NB4 (cell line): ENCODE measurements at places on chromosomes 12 and 14.

- DNase-seq = no peak
Measured at GRCh38 chr14:79656496-79656895, 554.8 kb downstream of the DIO2 start.

- no peak for DNase-seq
Measured at GRCh38 chr12:130524759-130525158, 187.1 kb downstream of the PIWIL1 start.

DNA sequence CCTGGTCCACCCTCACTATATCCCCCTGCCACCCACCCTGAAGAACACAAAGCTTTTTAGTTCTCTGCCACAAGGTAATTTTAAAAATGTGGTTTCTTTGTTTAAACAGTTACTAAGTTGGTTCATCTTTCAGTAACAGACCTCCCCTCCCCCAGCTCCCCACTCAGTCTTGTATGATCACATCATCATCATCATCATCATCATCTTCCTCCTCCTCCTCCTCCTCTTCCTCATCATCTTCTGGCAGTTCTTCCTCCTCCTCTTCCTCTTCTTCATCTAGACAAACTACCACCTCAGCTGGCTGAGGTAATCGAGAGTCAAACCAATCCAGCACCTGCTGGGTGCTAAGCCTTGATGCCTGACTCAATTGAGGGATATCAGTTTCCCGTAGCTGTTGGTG, 10.5 kb downstream of the HOMEZ start:
- DNase-seq = no peak

DNA sequence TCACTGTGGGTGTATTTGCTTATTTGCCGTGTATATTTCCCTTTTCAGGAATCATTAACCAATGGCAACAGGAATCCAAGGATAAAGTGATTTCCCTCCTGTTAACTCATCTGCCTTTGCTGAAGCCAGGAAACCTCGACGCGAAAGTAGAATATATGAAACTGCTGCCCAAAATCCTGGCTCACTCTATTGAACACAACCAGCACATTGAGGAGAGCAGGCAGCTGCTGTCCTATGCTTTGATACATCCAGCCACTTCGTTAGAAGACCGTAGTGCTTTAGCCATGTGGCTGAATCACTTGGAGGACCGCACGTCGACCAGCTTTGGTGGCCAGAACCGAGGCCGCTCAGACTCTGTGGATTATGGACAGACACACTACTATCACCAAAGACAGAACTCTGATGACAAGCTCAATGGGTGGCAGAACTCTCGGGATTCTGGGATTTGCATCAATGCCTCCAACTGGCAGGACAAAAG, 135.1 kb downstream of the SAMD4A start:
- no peak for DNase-seq

GRCh38 chr12:92032101-92032500, 113.5 kb downstream of the BTG1 start:
- DNase-seq = no peak

GRCh38 chr12:132380641-132381040, 51.3 kb upstream of the GALNT9 start:
- no peak for DNase-seq

DNA sequence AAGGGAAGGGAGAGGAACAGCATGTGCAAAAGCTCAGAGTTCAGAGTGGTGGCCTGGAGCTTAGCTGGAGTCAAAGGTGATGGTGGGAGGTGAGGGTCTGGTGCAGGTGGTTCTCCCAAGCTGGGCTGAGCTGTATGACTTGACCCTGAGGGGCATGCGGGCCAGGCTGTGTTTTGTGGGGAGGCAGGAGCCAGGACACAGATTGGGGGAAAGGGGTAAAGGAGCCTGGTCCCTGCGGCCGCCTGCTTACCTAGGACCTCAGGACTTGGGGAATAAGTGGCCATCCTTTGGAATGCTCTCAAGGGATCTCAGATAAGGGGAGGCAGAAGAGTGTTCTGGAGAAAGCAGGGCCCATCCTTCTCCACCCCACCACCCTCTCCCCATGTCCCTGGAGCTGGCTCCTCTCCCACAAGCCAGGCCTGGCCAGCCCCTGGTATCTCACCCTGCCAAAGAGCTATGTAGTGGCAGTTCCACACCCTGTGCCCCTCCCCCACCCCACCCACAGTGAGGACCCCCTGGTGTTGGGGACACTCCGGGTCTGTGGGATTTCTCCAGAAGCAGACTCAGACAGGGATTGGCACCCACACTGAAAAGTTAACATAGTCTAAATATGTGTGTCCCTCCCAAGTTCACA, 19.9 kb upstream of the CEP170B start:
- DNase-seq = no peak

GRCh38 chr12:2998789-2999264, 39.6 kb downstream of the TEAD4 start:
- peak; percentile 47 for DNase-seq

DNA sequence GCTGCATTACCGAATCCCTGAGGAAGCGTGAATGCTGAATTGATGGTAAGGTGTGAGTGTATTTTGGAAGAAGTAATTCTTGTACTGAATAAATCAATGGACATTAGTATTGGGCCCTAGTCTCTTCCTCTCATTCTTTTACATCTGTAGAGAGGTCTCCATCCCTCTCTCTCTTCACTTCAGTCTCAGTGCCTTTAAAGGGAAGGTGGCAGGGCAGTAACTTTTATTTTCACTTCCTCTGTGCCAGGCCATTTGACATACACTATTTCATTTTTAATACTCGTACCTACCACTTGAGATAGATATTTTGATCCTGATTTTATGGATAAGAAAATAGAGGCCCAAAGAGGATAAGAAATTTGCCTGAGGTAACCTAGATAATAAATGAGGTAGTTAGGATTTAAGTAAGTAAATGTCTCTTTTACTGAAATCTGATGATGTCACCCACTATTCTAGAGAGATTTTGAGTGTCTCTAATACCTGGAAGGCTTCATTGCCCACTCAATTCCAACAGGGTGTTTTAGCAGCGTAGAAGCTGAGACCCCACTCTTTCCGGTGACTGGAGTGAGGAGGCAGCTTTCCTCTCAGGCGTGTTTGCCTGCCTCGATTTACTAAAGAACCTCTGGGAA, 177.9 kb upstream of the PRICKLE1 start:
- no peak for DNase-seq

GRCh38 chr12:104737113-104737512, 221.0 kb downstream of the SLC41A2 start:
- DNase-seq = peak; percentile 31

- DNase-seq = no peak
Measured at GRCh38 chr12:130880411-130880885, 8.6 kb downstream of the RAN start.

DNA sequence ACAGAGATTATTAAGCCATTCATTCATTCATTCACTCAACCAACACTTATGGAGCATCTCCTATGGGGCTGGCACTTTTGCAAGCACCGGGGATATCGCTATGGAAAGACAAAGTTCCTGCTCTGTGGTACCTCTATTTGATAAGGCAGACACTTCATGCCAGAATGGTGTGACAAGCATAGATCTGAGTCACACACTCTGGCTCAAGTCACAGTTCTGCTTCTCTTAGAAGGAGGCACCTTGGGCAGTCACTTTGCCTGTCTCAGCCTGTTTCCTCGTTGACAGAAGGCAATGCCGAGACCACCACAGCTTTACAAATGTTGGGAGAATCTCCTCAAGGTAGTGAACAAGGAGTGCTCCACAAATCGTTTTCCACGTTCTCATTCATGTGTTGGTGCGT, 205.2 kb downstream of the SLC41A2 start:
- no peak for DNase-seq

- no peak for DNase-seq
Measured at GRCh38 chr12:88793096-88793495, 212.8 kb upstream of the KITLG start.

DNA sequence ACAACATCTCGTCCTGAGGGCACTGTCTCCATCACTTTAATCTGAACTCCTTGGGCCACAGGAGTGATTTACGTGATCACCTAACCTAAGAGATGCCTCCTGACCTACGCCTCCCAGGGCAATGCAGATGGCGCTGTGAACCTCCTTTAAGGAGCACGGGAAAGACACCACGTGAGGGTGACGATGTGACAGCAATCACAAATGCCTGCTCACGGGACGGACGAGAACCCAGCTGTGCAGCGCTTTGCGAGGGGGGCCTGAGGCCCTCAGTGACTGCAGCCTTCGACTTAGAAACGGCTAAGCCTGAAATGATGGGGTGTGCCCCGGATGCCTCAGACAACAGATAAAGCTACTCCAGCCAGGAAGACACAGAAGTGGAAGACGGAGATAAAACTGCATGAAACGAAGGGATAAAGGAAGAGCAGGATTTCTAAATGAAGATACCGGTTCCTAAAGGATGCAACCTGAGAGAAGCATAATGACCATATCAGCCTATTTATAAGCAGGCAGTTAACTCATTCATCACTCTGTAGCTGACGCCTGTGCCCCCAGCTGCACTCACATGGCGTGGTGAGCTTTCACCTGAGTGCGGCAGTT, 13.9 kb upstream of the GOLGA3 start:
- DNase-seq = no peak

- no peak for DNase-seq
Measured at GRCh38 chr12:106097011-106097410, 41.7 kb downstream of the NUAK1 start.

DNA sequence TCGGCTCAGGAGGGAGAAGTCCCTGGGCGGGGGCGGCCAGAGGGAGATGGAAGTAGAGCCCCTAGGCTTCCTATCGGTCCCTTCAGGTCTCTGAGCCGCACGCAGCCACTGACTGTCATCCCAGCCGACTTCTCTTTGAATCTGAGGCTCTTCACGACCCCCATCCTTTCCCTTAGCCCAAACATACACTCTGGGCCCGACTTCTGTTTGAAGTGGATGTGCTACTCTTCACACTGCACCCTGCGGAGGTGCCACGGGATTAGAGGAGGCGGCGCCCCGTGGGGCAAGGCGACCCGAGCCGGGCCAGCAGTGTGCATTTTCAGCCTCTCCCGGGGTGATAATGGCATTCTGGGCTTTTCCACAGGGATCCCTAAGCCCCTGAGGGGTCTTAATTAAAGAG, 6.0 kb upstream of the DACT1 start:
- DNase-seq = no peak

GRCh38 chr14:47102472-47102871, 450.9 kb upstream of the RPL10L start:
- no peak for DNase-seq

- DNase-seq = no peak
Measured at GRCh38 chr12:24896171-24896570, 52.7 kb downstream of the BCAT1 start.

GRCh38 chr12:103657331-103657730, 70.3 kb downstream of the STAB2 start:
- no peak for DNase-seq

GRCh38 chr12:32115404-32116104, 8.9 kb downstream of the BICD1 start:
- DNase-seq = peak; percentile 79

- peak; percentile 91 for DNase-seq
Measured at GRCh38 chr12:52836042-52836466, 1.9 kb upstream of the KRT79 start.

- DNase-seq = no peak
Measured at GRCh38 chr12:98845957-98846356, 200.9 kb downstream of the APAF1 start.

DNA sequence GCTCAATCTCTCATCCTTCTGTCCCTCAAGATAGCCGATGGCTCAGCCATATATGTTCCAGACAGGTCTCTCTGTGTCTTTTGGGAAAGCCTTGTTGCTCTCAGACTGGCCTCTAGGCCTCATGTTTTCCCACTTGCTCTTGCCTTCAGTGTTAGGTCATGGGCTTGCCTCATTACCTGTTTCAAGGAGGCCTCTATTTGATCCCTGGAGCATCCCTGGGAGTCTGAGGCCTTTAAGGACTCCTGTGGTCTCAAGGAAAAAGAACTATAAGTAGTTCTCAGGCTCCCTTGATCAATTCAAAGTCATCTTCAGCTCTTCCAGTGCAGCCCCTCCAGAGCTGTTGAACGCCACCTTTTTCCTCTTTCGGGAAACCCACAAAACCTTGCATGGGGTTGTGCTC, 47.9 kb downstream of the NTF3 start:
- DNase-seq = no peak
